HCT116 (cell line): ENCODE measurements at places on chromosomes 16 and 17. TPM values are rescaled to one million over a fixed set of nuclear protein-coding genes. Genes with fewer than 3 reads are reported as not detected.

Gene CARD14
- total RNA-seq: 0.25 TPM

Gene RBFOX1
- not detected for total RNA-seq

GRCh38 chr17:46023783-46024388 lies 24.8 kb downstream of the STH start:
- no peaks in the 10 kb centered on the region for H3K4me1 ChIP-seq
- H3K27ac ChIP-seq: no peak overlapping the region
- H3K36me3 ChIP-seq: peaks cover 17% of the 10 kb centered on the region

- no peak for DNase-seq
- no peaks in the 10 kb centered on the region for H3K27me3 ChIP-seq
- no peak overlapping the region for H3K4me3 ChIP-seq
- no peak overlapping the region for H3K27ac ChIP-seq
- no peaks in the 10 kb centered on the region for H3K4me1 ChIP-seq
Measured at GRCh38 chr17:246226-246625, 64.8 kb upstream of the DOC2B start.

DNA sequence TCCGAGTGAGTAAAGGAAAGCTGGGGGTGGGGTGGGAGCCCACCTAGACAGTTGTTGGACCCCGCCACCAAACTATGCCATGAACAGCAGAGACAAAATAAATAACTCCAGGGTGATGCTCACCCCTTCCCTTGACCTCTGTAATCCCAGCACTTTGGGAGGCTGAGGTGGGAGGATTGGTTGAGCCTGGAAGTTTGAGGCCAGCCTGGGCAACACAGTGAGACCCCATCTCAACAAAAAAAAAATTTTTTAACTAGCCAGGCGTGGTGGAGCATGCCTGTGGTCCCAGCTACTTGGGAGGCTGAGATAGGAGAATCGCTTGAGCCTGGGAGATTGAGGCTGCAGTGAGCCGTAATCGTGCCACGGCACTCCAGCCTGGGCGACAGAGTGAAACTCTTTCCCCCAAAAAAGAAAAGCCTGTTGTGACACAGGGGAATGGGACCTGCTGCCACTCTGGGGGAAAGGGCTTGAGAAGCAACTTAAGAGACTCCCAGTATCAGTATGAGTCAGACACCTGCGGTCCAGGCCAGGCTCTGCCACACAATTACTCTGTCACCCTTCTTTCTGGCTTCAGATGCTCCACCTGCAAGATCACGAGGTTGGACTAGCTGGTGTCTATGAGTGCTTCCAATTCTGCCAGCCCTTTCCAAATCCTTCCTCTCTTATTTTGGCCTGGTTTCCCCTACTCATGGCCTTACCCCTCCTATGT lies 5.0 kb downstream of the SGCA start:
- H3K27ac ChIP-seq: no peak overlapping the region
- H3K36me3 ChIP-seq: no peaks in the 10 kb centered on the region
- no peak for DNase-seq
- no peaks in the 10 kb centered on the region for H3K27me3 ChIP-seq
- H3K4me1 ChIP-seq: peaks cover 55% of the 10 kb centered on the region
- H3K4me3 ChIP-seq: no peak overlapping the region

DNA sequence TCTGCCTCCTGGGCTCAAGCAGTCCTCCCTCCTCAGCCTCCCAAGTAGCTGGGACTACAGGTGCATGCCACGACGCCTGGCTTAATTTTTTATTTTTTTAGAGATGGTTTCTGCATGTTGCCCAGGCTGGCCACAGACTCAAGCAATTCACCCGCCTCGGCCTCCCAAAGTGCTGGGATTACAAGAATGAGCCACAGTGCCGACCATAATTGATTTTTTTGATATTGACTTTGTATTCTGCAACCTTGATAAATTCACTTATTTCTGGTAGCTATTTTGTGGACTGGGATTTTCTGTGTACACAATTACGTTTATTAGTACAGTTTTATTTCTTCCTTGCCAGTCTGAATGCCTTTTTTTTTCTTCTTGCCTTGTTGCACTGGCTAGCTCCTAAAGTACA lies 30.0 kb downstream of the TAOK1 start:
- DNase-seq: no peak
- no peaks in the 10 kb centered on the region for H3K36me3 ChIP-seq
- H3K4me3 ChIP-seq: no peak overlapping the region
- no peaks in the 10 kb centered on the region for H3K4me1 ChIP-seq
- no peaks in the 10 kb centered on the region for H3K27me3 ChIP-seq
